ENCODE measurements at places on chromosomes 11 and 22.
A peak's percentile ranks its signal among the peaks of the same experiment; 100 is the strongest.

DNA sequence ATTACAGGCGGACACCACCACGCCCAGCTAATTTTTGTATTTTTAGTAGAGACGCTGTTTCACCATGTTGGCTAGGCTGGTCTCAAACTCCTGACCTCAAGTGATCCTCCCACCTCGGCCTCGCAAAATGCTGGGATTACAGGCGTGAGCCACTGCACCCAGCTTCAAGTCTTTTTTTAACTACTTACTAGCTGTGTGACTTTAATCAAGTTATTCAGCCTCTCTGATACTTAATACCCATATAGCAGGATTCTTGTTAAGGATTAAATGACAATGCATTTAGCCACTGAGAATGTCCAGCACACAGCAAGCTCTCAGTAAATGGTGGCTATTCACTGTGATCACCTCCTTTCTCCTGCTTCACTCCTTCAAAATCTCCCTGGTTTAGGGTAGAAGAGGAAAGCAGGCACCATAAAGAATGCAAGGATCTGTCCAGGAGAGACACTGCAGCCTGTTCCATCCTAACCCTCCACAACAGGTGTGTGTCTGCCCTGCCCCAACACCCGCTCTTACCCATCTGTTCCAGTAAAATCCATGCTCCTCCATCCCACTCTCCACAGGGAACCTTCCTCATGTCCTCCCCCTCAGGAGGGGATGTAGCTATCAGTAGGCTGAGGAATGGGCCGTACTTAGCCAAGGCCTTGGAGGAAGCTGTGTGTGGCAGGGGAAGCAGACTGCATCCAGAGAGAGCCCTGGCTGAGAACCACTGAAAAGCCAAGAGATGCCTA lies 69.3 kb downstream of the MICAL3 start:
- no peak for DNase-seq

DNA sequence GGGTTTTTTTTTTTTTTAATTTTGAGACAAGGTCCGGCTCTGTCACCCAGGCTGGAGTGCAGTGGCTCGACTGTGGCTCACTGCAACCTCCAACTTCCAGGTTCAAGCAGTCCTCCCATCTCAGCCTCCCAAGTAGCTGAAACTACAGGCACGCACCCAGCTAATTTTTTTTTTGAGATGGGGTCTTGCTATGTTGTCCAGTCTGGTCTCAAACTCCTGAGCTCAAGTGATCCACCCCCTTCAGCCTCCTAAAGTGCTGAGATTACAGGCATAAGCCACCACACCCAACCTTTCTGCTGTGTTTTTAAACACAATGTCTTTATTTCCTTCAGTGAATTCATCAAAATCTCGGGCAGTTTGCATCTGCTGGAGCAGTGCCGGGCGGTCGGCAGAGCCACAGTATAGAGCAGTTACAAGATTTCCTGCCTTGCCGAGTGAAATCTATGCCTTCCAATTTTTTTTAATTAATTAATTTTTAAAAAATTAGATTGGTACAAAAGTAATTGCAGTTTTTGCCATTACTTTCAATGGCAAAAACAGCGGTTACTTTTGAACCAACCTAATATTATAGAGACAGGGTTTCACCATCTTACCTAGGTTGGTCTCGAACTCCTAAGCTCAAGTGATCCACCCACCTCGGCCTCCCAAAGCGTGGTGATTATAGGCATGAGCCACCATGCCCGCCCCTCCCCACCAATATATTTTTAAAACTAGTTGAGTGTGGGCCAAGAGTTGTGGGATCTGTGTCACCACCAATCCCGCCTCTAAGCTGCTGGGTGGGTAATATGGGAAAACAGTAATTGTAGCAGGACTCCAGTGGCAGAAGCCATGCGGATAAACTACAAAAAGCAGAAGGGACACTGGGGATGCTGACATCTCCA lies 2.7 kb upstream of the ACY3 start:
- no peak for DNase-seq

GRCh38 chr11:115126092-115126491 lies 378.1 kb downstream of the CADM1 start:
- no peak for DNase-seq

DNA sequence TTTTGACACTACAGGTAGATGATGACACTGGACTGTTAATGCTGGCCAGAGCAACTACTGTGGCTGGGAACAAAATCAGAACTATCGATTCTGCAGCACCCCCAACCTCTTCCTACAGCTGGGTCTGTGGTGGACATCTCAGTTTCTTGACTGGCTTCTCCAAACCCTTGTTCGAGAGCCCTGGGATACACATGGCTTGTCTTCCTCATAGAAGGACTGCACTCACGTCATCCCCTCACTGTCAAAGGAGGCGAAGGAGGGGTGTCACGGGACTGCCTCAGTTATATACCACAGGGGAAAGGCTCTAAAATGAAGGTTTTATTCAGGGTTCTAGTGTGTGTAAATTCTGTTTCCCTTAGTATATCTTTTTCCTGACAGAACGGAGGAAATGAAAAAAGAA lies 44.9 kb downstream of the PITPNB start:
- no peak for DNase-seq

DNA sequence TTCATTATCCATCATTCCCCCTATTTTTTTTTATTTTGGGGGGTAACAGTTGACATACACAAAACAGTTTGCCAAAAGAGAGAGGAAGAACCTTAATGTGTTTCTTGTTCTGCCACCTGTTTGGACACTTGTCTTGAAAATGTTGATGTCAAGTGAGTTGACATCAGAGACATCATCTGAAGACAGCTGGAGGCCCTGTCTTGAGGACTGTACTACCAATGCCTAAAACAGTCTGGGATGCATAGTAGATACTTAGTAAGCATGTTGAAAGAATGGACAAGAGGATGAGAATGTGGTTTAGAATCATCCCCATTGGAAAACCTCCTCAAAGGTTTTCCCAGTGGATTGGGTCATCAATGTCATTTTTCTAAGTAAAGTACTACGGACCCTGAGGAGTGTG lies 2.4 kb upstream of the ARHGEF12 start:
- no peak for DNase-seq

DNA sequence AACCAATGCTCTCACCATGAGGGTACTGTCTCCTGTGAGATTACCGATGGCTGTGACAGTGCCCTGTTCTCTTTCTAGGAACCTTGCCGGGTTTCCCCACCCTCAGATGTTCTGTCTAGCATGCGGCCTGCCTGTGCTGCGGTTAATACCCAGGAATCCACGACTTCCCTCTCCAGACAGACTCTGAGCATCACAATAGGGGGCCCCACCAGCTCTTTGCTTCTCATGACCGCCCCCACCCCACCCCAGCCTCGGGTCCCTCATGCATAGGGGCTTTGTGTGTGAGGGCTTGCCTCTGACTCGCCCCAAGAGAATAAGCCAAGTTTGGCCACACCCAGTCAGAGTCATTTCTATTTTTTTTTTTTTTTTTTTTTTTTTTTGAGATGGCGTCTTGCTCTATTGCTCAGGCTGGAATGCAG lies 10.3 kb downstream of the PARVG start:
- DNase-seq: peak; percentile 74

- DNase-seq: no peak
Observed at GRCh38 chr11:61626580-61627380, 45.9 kb upstream of the SYT7 start.

DNA sequence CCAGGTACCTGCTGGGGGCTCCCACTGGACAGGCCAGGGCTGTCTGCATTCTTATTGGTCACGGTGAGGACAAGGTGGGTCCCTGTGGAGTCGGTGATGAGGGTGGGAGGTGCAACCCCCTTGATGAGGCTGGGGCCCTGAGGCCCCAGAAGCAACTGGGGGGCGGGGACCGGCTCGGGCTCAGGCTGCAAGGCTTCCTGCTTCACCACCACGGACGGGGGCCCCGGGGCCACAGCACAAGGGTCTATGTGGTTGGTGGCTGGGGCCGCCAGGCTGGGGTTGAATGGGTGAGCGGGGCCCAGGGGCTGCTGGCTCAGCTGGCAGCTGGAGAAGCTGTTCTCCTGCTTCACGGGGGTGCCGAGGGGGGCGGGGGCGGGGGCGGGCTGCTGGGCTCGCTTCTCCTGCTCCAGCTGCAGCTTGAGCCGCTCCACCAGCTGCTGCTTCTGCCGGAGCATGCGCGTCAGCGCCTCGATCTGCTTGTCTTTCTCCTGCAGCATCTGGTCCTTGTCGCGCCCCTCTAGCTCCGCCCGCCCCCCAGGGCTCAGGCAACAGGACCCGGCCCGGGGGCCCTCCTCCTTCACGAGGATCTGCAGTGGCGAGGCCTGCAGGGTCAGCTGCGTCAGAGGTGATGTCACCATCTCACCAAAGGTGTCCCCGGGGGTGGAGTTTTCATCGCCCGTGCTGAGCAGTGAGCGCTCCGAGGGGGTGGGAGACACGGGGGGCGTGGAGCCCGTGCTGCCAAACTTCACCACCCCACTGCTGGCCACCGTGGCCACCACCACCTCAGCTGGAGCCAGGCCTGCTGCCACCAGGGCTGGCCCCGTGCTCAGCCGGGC lies 48.2 kb downstream of the SGSM3 start:
- DNase-seq: no peak

DNA sequence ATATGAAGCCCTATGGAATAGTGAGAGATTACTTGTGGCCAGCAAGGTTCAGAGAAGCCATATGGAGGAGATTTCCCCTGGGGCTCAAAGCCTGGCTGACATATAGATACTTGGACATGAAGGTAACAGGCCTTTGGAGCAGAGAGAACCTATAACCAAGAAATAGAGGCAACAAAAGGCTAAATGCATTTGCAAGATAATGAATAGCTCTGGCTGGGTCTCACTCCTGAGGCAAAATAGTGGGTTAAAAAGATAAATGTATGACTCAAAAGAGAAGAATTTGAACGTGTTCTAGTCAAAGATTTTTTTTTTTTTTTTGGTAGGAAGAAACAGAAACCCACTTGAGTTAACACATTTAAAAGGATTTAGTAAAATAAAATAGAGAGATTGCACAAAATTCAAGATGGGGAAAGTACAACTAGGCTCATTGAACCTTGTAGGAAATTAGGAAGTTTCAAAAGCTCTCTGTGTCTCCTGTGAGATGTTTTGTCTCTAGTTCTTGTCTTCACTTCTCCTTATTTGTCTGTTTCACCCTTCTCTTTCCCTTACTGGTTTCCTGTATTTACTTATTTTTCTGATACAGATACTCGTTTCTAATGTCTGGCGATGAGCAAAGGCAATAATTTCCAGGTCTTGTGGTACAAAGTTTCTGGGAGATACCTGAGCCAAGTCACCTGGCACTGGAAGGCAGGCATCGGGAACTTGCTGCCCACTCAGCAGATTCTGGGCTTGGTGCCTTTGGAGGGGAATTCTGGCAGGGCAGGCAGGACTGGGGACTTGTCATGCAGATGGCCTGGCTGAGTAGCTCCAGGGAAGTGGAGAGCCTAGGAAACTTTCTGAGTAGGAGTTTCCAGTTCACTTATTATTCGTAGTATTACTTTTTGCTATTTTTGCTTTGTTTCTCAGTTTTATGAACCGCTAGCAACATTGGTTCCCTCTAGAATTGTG lies 49.2 kb upstream of the SESN3 start:
- DNase-seq: no peak

GRCh38 chr11:123233280-123233974 lies 38.4 kb upstream of the CLMP start:
- no peak for DNase-seq

GRCh38 chr11:13222285-13222684 lies 55.3 kb upstream of the BMAL1 start:
- no peak for DNase-seq

GRCh38 chr11:19674836-19675235 lies 37.8 kb upstream of the NAV2 start:
- DNase-seq: no peak

- no peak for DNase-seq
Observed at GRCh38 chr11:47257517-47258316, at the start of gene NR1H3. Gene NR1H3 (plus strand): TSS chr11:47257996. CDS start chr11:47259217, 1,221 bp downstream.

DNA sequence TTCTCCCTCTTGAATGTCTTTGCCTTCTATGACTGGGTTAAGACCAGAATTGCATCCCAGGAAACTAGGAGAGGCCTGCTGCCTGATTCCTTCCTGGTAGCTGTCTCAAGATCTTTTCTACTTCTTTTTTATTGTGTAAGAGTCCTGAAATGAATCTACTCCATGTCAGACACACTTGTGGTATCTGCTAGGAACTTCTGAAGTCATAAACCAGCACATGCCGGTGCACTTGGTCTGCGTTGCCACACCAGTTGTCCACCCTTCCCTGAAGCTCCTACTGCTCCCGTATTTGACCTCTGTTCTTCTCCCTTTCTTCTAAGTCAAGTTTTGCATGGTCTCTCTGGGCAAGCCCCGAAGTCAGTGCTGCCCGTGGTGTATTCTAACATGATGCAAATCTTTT lies 644.2 kb downstream of the ETS1 start:
- DNase-seq: no peak

DNA sequence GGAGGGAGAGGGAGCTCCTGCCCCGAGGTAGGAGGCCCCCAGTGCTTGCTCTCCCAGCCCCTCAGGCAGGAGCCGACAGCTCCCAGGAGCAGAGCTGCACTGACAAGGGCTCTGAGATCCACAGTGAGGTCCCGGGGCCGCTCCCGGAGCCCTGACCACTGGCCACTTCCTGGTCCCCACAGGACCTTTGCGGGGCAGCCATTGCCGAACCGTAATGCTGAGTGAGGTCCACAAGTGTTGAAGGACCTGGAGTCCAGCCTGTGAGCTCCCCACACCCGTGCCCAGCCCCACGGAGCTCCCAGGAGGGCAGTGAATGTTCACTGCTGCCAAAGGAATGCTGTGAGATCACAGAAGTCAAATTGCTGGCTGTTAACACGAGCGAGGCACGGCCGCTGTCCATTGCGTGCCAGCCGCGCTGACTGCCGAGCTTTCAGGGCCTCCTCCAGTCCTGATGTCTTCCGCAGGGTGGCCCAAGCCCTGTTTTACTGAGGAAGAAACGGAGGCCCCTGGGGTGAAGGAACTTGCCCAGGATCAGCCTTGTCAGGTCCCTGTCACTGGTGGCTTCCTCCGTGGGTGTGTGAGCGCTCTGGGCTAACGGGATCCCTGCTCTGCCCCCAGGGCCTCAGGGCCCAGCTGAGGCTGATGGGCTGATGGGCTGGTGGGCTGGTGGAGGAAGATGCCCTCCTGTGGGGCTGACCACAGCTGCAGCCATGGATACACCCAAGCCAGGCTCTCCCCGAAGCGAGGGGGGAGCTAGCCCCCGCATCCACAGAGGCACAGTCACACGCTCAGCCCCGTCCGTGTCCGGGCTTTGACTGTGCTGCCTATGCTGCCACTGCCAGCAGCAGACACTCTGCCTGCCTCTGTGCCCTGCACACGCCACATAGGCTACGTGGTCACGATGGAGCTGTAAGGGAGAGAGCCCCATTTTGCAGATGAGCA lies 70.8 kb downstream of the WNT7B start:
- no peak for DNase-seq

DNA sequence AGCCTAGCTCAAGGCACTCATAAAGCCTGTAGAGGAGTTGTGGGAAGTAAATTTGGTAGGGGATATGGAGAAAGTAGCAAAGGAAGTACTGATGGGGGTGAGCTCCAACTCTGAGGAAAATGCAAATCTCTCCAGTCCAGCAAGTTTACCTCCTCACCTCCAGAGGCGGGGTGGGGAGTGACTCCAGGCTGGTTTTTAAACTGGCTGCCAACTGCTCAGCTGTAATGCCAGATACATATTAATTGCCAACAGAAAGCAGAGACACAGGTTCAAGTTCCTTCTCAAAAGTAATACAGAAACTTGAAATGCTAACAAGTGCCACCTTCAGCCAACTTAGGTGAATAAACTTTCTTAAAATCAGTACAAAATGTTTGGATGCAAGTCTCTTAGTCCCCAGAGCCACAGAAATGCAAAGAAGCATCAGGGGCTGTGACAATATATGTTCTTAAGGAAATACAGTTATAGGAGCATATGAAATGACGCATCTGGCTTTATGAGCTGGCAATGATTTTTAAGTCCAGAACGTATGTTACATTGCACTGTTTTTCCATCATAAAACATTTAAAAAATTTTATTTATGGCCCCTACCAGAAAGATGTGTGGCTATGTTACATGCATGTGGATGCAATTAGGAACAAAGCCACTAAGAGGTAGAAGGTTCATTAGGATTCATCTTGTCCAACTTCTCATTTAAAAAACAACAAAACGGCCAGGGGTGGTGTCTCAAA lies 436.4 kb upstream of the CCDC90B start:
- DNase-seq: no peak

Data from CD4-positive, alpha-beta T cell treated with Interleukin-4 for 1 hour (primary cell).